T follicular helper cell (primary cell): ENCODE measurements at places on chromosomes 1 and 21.

DNA sequence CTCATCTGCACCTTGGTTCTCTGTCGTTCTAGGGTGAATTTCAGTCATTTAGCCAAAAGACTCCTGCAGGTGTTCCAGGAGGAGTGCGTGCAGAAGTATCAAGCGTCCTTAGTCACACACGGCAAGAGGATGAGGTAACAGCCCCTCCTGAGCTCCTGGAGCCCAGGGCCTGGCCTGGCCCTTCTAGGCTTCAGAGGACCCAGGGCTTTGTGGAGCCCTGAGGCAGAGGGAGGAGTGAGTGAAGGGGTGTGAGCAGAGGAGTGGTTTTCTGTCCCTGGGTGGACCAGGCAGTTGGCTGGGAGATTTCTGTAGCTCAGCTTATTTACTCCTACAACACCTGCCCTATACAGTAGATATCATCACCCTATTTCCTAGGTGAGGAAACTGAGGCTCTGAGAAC, 15.7 kb upstream of the RASSF5 start:
- DNase-seq = no peak

GRCh38 chr21:32712043-32712442, 15.8 kb downstream of the SYNJ1 start:
- no peak for DNase-seq

DNA sequence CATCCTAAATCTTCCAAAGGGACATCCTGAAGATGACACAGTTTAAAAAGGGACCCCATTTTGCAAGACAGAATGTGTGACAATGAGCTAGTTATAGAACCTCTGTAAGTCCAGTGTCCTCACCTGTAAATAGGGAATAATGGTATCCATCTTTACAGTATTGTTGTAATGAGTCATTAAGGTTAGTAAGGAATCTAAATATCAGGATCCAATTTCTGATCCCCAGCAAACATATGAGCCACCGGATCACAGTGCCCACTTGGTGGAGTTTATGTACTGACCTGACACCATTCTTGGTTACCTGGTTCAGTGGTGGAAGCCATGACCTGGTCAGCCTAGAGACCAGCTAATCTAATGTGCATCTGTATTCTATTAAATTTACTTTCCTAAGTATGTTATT, 47.9 kb upstream of the TSPAN2 start:
- no peak for DNase-seq

DNA sequence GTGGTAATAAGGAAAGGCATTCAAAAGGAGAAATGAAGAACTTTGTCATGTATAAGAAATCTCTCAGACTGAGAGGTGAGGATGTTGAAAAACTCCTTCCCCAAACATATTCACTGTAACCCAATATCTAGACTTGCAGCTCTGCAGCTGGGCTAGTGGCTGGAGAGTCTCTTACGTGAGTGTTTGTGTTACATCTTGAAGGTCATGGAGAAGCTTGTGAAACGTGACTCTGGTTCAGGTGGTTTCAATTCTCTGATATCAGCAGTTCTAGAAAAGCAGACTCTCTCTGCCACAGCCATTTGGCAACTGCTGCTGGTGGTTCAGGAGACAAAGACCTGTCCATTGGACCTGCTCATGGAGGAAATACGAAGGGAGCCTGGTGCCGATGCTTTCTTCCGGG, 55.0 kb upstream of the EPHA8 start:
- no peak for DNase-seq

- DNase-seq = no peak
These were observed 157.6 kb downstream of the PGBD5 start for GRCh38 chr1:230268371-230269170.

DNA sequence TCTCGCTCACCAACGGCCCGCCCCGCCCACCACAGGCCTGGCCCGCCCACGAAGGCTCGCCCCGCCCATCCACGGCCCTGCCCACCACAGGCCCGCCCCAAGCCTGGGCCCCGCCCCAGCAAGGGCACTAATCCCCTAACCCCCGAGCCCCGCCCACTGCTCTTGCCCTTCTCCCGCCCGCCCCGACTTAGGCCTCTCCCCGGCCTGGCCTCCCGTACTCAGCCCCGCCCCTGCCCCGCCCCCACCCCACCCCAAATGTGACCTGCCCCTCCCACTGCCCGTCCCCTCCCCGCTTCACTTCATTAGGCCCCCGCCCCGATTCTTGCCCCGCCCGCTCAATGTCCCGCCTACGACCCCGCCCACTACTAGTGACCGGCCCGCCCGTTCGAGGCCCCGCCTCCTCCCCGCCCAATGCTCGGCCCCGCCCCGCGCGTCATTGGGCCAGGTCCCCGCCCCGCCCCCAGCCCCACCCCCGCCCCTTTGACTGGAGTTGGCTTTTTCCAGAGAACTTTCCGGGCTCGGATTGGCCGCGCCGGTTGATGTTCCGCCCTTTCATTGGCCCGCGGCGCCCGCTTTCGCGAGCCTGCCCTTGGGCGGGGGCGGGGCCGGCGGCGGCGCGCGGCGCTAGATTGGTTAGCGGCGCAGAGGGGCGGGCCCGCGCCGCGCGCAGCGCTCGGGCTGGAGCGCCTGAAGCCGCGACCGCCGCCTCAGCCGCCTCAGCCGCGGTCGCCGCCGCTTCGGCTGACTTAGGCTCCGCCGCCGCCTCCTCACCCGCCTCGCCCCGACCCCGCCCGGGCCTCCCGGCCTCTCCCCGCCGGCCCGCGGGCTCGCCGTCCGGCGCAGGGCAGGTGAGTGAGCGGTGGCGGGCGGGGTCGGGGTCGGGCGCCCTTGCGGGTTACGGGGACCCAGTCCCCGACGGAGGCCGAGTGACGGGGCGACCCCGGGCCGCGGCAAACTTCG, at the start of gene PCBP3:
PCBP3 (plus strand) TSS at position 705 of the 960 bp plus-strand sequence. CDS start 206,361 bp downstream, outside the sequence.
- peak; percentile 97 for DNase-seq

- DNase-seq = no peak
These were observed 39.4 kb downstream of the IGFN1 start for GRCh38 chr1:201229771-201230635.

DNA sequence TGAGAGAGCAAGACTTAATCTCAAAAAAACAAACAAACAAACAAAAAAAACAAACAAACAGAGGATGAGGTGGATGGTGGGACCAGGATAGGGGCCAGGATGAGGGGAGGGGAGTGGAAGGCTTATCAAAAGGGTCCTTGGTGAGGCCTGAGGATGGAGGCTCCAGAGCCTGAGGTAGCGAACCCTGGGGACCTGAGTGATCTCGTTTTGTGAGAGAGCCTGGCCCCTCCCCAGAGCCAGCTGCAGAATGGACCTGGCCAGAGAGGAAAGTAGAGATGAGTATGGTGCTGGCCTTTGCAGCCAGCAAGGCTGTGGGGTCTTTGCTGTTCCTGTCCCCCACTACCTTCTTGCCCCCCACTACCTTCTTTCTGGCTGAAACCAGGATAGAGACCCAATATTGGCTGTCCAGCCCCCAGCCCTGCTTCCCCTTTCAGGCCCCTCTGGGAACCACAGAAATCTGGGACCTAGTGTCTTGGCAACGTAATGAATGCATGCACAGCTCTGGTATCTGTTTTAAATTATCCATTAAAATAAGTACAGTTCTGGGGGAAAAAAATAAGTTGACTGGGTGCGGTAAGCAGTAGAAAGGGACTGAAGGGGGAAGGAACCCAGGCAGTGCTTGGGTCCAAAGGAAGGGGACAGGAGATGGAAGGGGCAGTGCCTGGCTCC, 1.1 kb upstream of the LMNA start:
- no peak for DNase-seq
